ENCODE measurements at places on chromosomes 5 and 9. TPM values are rescaled to one million over a fixed set of nuclear protein-coding genes. Genes with fewer than 3 reads are reported as not detected.
A peak's percentile ranks its signal among the peaks of the same experiment; 100 is the strongest.

The SLC25A2 gene
- total RNA-seq = 0.91 TPM

DNA sequence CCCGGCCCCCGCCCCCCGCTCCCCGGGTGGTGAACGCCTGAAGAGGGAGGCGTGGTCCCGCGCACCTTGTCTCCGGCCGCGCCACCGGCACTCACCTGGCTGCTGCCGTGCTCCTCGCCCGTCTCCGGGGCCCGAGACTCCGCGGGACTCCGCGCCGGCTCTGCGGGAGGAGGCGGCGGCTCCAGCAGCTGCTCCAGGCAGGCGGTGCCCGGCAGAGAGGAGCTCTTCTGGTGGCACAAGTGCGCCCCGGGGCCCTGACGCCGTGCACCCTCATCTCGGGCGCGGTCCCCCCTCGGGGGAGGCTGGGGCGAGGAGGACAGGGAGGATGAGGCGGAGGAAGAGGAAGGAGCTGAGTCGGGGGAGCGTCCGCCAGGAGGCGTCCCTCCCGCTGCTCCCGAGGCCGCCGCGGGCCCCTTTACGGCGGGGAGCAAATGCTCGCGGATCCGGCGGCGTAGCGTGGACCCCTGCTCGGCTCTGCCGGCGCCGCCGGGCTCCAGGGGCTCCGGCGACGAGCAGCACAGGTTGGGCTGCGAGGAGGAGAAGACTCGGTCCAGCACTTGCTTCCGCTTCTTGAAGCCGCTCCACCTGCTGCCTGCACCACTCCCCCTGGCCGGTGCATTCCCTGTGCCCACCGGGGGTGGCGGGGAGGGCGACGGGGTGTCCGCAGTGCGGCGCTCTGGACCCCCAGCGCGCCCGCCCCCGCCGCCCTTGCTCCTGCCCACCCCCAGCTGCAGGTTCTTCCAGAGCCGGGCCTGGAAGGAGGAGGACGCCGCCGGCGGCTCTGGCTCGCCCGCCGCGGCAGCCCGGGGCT, 928 bp downstream of the MCTP1 start:
- peak; percentile 42 for ATAC-seq

- ATAC-seq = no peak
Measured at GRCh38 chr5:121979691-121980090, 17.9 kb downstream of the SRFBP1 start.

- ATAC-seq = no peak
Measured at GRCh38 chr9:129451089-129451656, 169.7 kb downstream of the C9orf50 start.

The NUTM2G gene
- total RNA-seq = 1.4 TPM

GRCh38 chr5:69006030-69006429, 87.8 kb upstream of the SLC30A5 start:
- ATAC-seq = no peak

The FRRS1L gene
- 1.4 TPM for total RNA-seq

The CARD6 gene
- 13.5 TPM for total RNA-seq

DNA sequence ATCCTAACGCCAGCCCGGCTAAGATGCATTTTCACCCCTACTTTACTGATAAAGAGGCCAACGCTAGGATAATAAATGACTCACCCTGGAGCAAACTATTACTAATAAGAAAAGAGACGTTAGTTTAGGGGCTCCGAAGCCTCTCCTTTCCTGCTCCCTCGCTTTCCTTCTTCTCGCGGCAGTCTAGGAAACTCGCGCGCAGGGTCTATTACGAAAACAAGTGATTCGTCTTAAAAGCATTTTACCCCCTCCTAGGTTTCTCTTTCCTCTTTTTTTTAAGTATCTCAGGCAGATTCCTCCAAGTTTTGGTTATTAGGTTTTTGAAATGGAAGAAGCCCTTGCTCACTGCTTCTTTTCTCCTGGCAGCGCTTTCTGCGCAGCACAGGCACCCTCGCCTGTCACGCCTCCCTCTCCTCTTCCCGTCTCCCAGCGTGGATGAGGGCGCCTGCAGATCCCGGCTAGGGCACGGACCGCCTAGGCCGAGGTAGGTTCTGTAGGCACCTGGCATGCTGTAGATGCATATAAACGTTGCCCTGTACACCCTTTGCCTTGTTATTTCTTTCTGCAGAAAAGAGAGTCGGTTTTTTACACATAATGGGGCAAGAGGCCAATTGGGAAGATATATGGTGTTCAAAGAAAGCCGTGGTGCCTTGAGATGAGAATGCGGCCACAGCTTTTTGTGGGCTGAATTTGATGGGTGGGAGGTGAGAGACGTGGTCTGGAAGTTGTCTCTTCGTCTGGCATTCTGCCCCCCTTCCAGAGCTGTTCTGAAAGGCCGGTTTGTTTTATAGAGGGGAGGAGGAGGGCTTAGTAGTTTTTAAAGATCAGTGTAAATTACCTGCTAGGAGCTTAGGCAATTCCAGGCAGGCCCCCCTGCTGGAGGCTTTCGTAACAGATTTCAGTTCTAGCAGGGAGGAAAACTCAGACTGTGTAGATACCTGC, 983 bp downstream of the GCNT1 start:
- ATAC-seq = peak; percentile 29

Data from motor neuron (in vitro differentiated cells).